ENCODE measurements at places on chromosomes 3 and 15. TPM values are rescaled to one million over a fixed set of nuclear protein-coding genes. Genes with fewer than 3 reads are reported as not detected.
A peak's percentile ranks its signal among the peaks of the same experiment; 100 is the strongest.

ARHGEF26 gene
- 0.13 TPM for total RNA-seq

FILIP1L gene
- 20.7 TPM for total RNA-seq

SH3BP5 gene
- total RNA-seq = 56.3 TPM

XIRP1 gene
- total RNA-seq = not detected

SI gene
- total RNA-seq = not detected

CACNA1D gene
- not detected for total RNA-seq

GOLGA8J gene
- total RNA-seq = not detected

MFGE8 gene
- total RNA-seq = 26.7 TPM

CLDN16 gene
- not detected for total RNA-seq

SFMBT1 gene
- total RNA-seq = 4.3 TPM

- DNase-seq = peak; percentile 53
Observed at GRCh38 chr15:74438721-74439316, 5.1 kb upstream of the SEMA7A start.

GRCh38 chr15:86840996-86841395 is 761.3 kb downstream of the AGBL1 start:
- no peak for DNase-seq

- DNase-seq = no peak
Observed at GRCh38 chr3:43273416-43273815, 12.9 kb upstream of the SNRK start.

DNA sequence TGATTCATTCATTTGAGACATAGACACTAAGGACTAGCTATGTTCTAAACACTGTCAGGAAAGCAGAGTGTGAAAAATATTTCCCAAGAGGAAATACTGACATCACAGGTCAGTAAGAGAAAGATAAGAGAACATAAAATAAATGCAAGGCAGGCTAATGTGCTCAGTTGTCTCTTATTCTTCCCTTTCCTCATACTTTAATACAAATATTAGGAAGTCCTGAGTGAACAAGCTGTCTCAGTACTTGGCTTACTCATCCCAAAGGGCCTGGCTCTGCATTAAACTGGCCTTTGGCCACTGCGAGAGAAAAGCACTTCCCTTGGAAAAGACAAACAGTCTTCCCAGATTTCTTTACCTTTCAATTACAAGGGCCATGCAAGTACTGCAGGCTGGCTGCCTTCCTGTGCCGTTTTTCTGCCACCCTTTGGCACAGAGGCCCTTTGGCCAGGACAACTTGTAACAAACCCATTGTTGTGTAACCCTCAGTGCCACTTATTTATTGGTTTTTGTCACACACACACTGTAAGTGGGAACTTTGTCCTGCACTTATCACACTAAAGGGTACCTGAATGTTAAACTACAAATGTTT is 31.7 kb downstream of the EDC3 start:
- DNase-seq = peak; percentile 82

- no peak for DNase-seq
Observed at GRCh38 chr15:78360367-78360801, 20.2 kb downstream of the CRABP1 start.

DNA sequence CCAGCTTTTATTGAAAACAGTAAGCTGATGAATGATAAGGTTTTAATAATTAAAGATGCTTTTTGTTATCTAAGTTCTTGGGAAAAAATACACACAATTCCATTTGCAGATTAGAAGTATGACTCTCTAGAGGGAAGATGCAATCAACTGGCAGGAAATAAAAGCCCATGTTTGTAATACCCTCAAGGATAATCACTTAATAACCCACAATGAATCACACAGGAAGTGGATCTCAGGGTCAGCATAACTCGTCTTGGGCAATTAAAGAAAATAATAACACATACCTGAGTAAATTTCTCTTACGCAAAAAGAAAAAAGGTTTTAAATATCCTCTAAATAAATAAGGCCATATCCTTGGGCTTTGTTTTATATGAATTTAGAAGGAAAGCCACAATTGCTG is 9.4 kb upstream of the EID1 start:
- DNase-seq = peak; percentile 42

DNA sequence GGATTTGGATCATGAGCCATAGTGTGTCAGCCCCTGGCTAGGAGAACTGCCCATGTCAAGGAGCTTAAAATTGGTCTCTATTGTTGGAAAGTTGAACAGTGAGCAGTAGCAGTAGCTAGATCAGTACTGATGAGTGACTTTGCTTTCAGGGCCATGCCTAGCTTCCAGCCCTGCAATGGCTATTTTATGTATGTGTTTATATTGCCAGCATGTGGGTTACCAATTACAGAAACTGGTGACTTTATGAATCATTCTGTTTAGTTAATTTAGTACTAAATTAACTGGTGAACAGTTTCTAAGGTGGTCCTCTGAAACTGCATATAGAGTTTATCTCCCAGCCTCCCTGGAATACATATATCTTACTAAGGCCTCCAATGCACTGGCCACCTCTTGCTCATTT is 908.1 kb upstream of the ALCAM start:
- DNase-seq = no peak

DNA sequence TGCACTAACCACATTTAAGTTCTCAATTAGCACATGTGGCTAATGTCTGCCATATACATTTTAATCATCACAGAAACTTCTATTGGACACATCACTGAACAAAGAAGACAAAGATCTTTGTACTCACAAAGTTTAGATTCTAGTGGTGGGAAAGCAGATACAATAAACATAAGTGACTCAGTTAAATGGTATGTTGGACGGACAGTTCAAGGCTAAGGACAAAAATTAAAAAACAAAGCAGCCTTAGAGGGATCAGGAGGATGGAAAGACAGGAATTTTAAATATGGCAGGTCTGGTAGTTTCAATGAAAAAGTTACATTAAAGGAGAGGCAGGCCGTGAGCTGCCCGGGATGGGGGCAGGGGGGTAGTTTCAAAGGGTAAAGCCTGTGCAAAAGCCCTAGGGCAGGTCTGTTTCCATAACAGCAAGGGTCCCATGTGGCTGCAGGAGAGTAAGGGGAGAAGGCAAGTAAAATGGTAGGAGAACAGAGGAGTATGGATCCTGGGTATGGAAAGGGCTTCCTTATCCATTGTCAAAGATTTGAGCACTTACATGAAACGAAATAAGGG is 220.7 kb downstream of the FHIT start:
- no peak for DNase-seq

DNA sequence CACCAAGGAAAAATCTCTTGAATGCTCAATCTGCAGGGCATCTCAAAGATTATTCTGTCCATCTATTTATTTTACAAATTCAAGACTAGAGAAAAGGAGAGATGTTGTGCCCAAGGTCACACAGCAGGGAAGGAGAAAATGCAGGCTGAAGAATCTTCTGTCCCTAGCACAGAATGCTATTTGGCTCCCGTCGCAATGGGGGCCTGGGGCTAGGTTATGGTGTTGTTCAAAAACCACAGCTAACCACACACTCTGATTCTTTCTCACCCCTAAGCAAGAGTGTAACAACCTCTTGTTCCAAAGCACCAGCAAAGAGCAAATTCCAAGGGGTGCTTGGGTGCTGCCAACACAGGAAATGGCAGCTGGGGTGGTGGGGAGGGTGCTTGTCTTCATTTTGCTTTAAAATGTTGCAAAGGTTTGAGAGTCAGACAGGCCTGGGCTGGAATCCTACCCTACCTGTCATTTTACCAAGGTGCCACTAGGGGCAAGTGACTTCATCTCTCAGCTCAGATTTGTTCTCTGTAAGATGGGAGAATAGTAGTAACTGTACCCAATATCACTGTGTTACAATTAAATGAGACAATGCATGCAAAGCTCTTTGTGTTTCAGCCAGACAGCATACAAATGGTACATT is 112.5 kb downstream of the ADAMTS9 start:
- DNase-seq = peak; percentile 17

DNA sequence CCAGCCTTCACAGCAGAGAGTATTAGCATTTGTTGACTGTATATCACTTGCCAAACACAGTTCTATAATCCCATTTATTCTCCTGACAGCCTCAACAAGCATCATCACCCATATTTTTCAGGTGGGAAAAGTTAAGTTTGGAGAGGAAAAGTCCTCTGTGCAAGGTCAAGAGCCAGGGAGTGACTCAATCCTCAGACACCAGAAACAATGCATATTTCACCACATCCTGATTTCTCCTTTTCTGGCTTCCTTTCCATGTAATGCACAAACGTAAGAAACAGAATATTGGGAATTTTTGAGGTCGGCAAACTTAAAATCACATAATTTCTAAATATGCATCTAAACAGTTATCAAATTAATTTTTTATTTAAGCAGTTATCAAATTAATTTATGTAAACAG is 116.0 kb upstream of the GADL1 start:
- DNase-seq = no peak

- no peak for DNase-seq
Observed at GRCh38 chr3:147099076-147099475, 307.3 kb downstream of the ZIC4 start.

DNA sequence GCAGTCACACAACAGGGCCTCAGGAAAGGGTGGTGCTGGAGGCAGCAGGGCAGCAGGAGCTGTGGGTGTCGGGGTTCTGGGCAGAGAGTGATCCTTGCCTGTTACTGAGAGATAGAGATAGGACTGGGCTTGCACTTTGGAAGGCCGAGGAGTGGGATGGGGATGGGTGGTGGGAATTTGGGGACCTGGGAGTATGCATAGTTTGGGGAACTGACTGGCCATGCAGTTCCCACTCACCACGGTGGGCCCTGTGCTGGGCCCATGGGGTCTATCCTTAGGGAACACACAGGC is 192.5 kb upstream of the LINGO1 start:
- no peak for DNase-seq

DNA sequence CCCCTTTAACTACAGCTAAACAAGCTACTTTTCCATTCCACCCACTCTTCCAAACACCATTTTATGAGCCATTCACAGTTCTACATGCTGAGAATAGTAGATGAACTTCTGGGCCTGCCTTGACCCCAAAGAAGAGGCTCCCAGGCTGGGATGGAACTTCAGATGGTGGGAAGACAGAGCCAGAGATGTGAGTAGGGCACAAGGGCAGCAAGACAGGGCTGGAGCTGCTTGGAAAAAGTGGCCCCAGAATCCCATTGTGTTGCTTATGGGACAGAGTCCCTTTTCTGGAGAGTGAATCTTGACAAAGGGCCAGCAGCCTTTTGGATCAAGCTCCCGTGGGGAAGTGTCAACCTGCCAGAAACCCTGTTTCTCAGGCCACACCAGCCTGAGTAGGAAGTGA is 516.5 kb upstream of the PPP2R3A start:
- no peak for DNase-seq
